Common myeloid progenitor, CD34-positive (primary cell): ENCODE measurements at places on chromosomes 6 and 20.
A peak's percentile ranks its signal among the peaks of the same experiment; 100 is the strongest.

DNA sequence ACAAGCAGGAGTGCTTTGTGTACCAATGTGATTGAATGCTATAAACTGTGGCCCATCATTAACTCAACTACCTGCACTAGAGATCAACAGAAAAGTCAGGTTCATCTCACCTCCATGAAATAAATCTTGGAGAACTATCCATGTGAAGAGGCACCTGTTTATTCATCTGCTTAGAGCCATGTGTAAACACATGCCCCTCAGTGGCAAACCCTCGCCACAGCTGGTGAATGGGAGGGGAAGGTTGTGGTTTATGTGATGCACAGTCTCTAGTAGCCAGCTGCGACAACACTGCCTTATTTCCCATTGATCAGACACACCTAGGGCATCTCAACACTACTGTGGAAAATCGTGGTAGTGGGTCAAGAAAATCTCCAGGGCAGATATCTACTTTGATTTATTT is 640.2 kb downstream of the PTPRT start:
- H3K27ac ChIP-seq: no peak overlapping the region
- H3K27me3 ChIP-seq: peaks cover 2% of the 10 kb centered on the region
- no peaks in the 10 kb centered on the region for H3K4me1 ChIP-seq
- no peak for DNase-seq

DNA sequence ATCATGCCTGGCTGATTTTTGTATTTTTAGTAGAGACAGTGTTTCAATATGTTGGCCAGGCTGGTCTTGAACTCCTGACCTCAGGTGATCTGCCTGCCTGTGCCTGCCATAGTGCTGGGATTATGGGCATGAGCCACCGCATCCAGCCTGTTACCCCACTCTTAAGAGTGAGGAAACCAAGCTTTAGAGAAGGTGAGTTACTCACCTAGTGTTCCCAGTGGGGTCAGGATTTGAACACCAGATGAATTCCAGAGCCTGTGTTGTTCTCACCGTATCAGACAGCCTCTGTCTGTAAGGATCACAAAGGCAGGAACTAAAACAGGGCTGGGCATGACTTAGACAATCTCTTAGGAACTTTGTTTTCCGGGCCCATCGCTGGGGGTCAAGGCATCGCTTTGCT is 9.4 kb upstream of the FANCE start:
- peaks cover 4% of the 10 kb centered on the region for H3K27me3 ChIP-seq
- H3K4me1 ChIP-seq: no peaks in the 10 kb centered on the region
- H3K27ac ChIP-seq: no peak overlapping the region
- no peak for DNase-seq

DNA sequence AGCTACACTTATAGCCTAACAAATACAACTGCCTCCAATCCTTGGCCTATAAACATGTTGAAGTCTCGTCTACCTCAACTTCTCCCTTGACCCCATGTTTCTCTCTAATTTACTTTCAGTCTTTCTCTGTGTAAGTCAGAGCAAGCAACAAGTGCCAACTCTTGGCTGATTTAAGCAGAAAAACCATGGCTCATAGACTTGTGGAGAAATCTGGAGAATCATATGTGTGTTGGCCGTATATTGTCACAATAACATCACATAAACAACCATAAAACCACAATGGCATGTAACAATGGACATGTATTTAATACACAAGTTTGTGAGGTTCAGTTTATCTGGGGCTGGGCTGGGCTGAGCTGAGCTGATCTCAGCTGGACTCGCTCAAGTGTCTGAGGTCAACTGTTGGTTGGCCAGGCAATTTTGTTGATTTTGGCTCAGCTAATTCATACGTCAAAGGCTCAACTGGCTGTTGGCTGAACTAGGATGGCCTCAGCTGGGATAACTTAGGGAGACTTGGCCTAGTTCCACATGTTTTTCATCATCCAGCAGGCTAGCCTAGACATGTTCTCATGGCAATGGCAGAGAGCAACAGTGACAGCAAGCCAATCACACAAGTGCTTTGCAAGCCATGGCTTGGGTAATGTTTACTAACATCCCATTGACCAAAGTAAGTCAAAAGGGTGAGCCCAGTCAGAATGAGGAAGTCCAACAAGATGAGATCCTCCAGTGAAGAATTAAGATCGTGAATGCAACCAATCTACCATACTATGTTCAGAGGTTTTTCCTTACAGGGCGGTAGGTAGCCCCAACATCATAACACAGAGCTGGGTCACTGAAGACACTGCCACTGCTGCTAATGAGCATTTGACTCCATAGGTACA is 12.9 kb upstream of the TBC1D22B start:
- no peaks in the 10 kb centered on the region for H3K27me3 ChIP-seq
- H3K4me1 ChIP-seq: peaks cover 9% of the 10 kb centered on the region
- no peak for DNase-seq
- H3K36me3 ChIP-seq: no peaks in the 10 kb centered on the region
- H3K4me3 ChIP-seq: no peak overlapping the region
- H3K27ac ChIP-seq: no peak overlapping the region

DNA sequence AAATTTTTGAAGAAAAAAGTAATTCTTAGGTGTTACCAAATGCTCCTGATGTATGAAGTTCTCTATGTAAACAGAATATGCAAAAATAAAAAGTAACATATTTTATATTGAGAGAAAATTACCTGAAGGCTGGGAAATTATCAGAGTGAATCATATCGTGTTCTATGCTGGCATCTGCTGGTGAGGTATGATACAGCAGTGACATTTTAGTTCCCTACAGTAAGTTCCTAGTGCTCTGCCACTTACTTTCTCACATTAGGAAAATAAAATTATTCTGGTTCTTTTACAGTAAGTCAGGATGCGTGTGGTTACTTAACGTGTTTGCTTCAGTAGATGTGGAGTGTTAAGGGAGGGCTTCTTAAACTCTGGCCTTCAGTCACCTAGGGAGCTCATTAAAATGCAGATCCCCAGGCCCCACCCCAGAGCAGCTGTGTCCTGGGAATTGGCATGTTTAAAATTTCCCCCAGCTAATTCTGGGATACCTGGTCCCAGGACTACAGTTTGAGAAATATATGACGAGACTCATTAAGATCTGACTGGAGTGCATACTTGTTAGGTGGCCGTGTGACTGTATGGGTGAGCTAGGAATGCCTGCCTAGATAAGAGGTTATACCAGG is 3.2 kb downstream of the ACTR5 start:
- H3K27ac ChIP-seq: no peak overlapping the region
- H3K27me3 ChIP-seq: no peaks in the 10 kb centered on the region
- peaks cover 6% of the 10 kb centered on the region for H3K4me1 ChIP-seq
- peak; percentile 77 for DNase-seq
- H3K4me3 ChIP-seq: no peak overlapping the region
- H3K36me3 ChIP-seq: peaks cover 12% of the 10 kb centered on the region

GRCh38 chr20:12928358-12928754 is 80.4 kb upstream of the SPTLC3 start:
- H3K36me3 ChIP-seq: no peaks in the 10 kb centered on the region
- H3K27ac ChIP-seq: no peak overlapping the region
- peak; percentile 12 for DNase-seq
- no peaks in the 10 kb centered on the region for H3K27me3 ChIP-seq

DNA sequence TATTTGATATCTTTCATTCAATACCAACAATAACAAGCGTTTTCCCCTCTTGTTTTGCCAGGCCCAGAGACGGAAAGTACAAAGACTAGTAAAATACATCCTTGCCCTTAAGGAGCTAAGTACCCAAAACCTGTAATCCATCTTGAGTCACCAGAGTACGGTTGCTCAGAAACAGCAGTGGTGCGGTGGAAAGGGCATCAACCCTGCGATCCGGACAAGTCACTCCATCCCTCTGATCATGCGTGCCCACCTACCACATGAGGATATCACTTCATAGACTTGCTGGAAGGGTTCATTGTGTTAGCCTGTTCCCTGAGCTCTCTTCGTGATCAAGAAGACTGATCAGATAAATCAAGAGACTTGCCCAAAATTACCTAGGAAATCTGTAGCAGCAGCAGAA is 1.9 kb downstream of the TOMM34 start:
- DNase-seq: no peak
- no peak overlapping the region for H3K4me3 ChIP-seq
- H3K27me3 ChIP-seq: no peaks in the 10 kb centered on the region
- peaks cover 7% of the 10 kb centered on the region for H3K4me1 ChIP-seq
- no peak overlapping the region for H3K27ac ChIP-seq

DNA sequence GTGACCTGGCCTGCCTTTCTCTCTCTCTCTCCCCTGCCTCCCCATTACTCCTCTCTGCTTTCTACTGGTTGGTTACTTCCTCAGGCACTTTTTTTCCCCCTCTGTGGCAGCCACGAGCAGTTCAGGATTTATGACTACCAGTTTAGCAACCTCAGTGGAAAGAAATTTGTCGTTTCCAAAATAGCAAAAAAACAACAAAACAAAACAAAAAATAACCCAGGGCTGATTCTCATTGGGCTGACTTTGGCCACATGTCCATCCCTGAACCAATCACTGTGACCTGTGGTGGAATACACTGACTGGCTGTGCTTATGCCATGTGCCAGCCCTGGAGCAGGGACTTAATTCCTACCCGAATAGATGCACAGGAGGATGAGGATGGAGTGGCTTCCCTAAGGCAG is 137.4 kb downstream of the TFAP2C start:
- no peak overlapping the region for H3K27ac ChIP-seq
- H3K4me3 ChIP-seq: no peak overlapping the region
- no peak for DNase-seq
- H3K36me3 ChIP-seq: no peaks in the 10 kb centered on the region
- no peaks in the 10 kb centered on the region for H3K27me3 ChIP-seq

DNA sequence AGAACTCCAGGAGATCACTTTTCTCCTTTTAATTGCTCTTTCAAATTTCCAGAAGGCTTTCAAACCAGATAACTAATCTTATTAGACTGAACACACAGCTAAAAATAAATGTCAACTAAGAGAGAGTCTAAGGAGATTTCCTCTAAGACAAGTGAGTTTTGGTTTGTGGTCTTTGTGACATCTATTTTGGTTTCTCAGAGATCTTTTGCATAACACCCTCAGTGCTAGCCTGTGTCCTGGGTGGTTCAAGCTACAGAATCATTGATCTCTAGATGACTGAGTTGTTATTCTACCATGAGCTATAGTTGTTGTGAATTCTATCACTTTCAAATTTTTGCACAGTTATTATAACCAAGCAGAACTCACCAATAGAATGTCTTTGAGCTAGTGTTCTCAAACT is 49.1 kb upstream of the PLCB4 start:
- no peaks in the 10 kb centered on the region for H3K36me3 ChIP-seq
- no peaks in the 10 kb centered on the region for H3K27me3 ChIP-seq
- H3K4me3 ChIP-seq: no peak overlapping the region
- no peaks in the 10 kb centered on the region for H3K4me1 ChIP-seq
- H3K27ac ChIP-seq: no peak overlapping the region

DNA sequence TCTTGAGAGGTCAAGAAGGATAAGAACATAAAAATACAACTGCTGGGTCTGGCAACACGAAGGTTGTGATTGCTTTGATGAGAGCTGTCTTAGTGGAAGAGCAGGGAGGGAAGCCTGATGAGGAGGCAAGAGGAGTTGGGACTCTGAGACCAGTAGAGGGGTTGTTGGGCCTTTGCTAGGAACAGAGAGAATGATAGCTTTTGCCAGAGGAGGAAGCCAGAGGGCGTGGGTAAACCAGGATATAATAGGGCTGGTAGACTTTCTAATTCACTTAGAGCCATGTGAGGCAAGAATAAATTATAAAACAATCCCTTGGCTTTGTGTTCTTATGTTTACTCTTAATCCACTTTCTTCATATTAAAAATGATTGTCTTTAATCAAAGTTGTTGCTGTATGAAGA is 78.6 kb downstream of the RCAN2 start:
- H3K36me3 ChIP-seq: no peaks in the 10 kb centered on the region
- no peak overlapping the region for H3K27ac ChIP-seq
- H3K4me3 ChIP-seq: no peak overlapping the region
- DNase-seq: no peak

GRCh38 chr20:34382174-34382573 is 19.1 kb downstream of the ITCH start:
- H3K4me3 ChIP-seq: no peak overlapping the region
- no peak for DNase-seq
- peaks cover 1% of the 10 kb centered on the region for H3K36me3 ChIP-seq
- no peaks in the 10 kb centered on the region for H3K27me3 ChIP-seq

DNA sequence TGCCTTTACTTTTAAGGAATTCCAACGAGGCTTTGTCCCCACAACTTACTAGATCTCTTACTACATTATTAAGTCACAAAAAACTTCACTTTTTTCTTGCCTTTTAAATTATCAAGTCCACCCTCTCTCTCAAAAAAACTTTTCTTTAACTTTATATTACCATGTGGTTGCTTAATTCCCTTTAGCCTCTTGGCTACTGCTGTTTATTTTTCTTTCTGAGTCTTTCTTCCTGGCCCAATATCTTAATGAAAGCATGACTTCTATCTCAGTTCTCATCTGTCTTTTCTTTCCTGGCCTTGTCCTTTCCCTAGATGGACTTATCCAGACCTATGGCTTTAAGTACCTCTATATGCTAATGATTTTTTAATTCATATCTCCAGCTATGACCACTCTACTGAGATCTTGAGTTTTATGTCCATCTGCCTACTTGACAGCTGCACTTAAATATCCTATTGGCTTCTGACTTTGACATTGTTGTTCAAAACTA is 710.5 kb downstream of the RFPL4B start:
- H3K27me3 ChIP-seq: no peaks in the 10 kb centered on the region
- no peaks in the 10 kb centered on the region for H3K36me3 ChIP-seq
- H3K27ac ChIP-seq: no peak overlapping the region
- H3K4me3 ChIP-seq: no peak overlapping the region
- DNase-seq: no peak

GRCh38 chr20:59750209-59750840 is 146.0 kb downstream of the PHACTR3 start:
- H3K27me3 ChIP-seq: peaks cover 47% of the 10 kb centered on the region
- no peak for DNase-seq
- peaks cover 13% of the 10 kb centered on the region for H3K4me1 ChIP-seq
- H3K4me3 ChIP-seq: no peak overlapping the region
- no peaks in the 10 kb centered on the region for H3K36me3 ChIP-seq

- H3K27me3 ChIP-seq: no peaks in the 10 kb centered on the region
- no peaks in the 10 kb centered on the region for H3K36me3 ChIP-seq
- no peak for DNase-seq
- H3K4me1 ChIP-seq: no peaks in the 10 kb centered on the region
- H3K27ac ChIP-seq: no peak overlapping the region
- H3K4me3 ChIP-seq: no peak overlapping the region
These were observed 49.3 kb downstream of the ELOVL4 start for GRCh38 chr6:79898076-79898475.

DNA sequence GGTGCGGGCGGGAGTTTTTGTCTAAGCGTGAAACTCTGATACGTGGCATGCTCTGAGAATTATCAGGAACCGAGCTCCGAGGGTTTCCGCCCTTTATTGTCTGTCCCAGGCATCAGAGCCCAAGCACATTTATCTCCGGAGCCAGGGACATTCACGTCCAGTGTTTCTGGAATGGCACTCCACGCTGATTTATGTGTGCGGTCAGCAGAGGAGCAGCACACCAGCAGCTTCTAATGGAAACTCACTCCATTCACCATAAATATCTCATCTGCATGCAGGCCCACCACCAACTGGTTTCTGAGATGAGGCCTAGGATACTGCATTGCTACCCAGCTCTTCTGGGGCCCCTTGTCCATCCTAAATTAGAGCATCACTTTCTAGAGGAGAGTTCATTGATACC is 51.9 kb upstream of the SYNDIG1 start:
- no peak for DNase-seq
- no peaks in the 10 kb centered on the region for H3K4me1 ChIP-seq
- H3K36me3 ChIP-seq: no peaks in the 10 kb centered on the region

- no peak overlapping the region for H3K4me3 ChIP-seq
- H3K36me3 ChIP-seq: no peaks in the 10 kb centered on the region
- H3K27me3 ChIP-seq: no peaks in the 10 kb centered on the region
- H3K4me1 ChIP-seq: peaks cover 10% of the 10 kb centered on the region
- H3K27ac ChIP-seq: no peak overlapping the region
- DNase-seq: no peak
These were observed 75.1 kb upstream of the PTPRK start for GRCh38 chr6:128595544-128595943.

- no peak overlapping the region for H3K27ac ChIP-seq
- H3K4me1 ChIP-seq: no peaks in the 10 kb centered on the region
- peak; percentile 59 for DNase-seq
- peaks cover 12% of the 10 kb centered on the region for H3K27me3 ChIP-seq
These were observed 290.6 kb upstream of the ZNF337 start for GRCh38 chr20:25987073-25987927.
